ENCODE measurements at places on chromosomes 7 and 10. TPM values are rescaled to one million over a fixed set of nuclear protein-coding genes. Genes with fewer than 3 reads are reported as not detected.

Gene IRF5
- 6.8 TPM for total RNA-seq

Gene SORCS1
- total RNA-seq = not detected

Gene FAM241B
- total RNA-seq = 4.6 TPM

Gene NKX1-2
- 2.1 TPM for total RNA-seq

Gene CHAT
- total RNA-seq = not detected

Gene NME8
- not detected for total RNA-seq

Gene OR13A1
- not detected for total RNA-seq

Gene A1CF
- total RNA-seq = not detected

Gene CTTNBP2
- 0.26 TPM for total RNA-seq

Gene C1GALT1
- total RNA-seq = 31.1 TPM

Gene ZNF485
- 4.7 TPM for total RNA-seq

Gene CASP7
- total RNA-seq = 10.0 TPM

Gene HMX2
- total RNA-seq = not detected

Gene PLXNA4
- under 0.01 TPM for total RNA-seq

Gene GRK5
- 1.5 TPM for total RNA-seq

Gene SIRT1
- total RNA-seq = 9.9 TPM

Gene CALCR
- not detected for total RNA-seq

Gene SEMA3A
- 60.3 TPM for total RNA-seq

Gene TMEM196
- not detected for total RNA-seq

Gene DDX50
- total RNA-seq = 73.7 TPM

Gene CCL26
- total RNA-seq = not detected

Gene EPO
- not detected for total RNA-seq

Gene CXCL12
- total RNA-seq = under 0.01 TPM

Gene SERPINE1
- total RNA-seq = 20.6 TPM

Gene GARS1
- total RNA-seq = 367 TPM

Gene ASL
- total RNA-seq = 37.9 TPM

Gene CLRN3
- not detected for total RNA-seq

Gene HOGA1
- total RNA-seq = 0.13 TPM

Gene RELN
- not detected for total RNA-seq

Gene GRM3
- not detected for total RNA-seq

Gene RPS24
- 2,740 TPM for total RNA-seq

Gene ACTL6B
- not detected for total RNA-seq

Gene PRR15
- total RNA-seq = 2.1 TPM

Gene LIPF
- not detected for total RNA-seq

Gene ZNF853
- total RNA-seq = 0.53 TPM

Gene CLDN4
- 126 TPM for total RNA-seq

Gene H2BK1
- total RNA-seq = not detected

Gene OR6B1
- total RNA-seq = not detected

Gene MTPN
- total RNA-seq = 90.6 TPM

Gene ENTPD1
- total RNA-seq = not detected

Measured in bronchial epithelial cell (primary cell).